ENCODE measurements at places on chromosomes 12 and 14.
A peak's percentile ranks its signal among the peaks of the same experiment; 100 is the strongest.

DNA sequence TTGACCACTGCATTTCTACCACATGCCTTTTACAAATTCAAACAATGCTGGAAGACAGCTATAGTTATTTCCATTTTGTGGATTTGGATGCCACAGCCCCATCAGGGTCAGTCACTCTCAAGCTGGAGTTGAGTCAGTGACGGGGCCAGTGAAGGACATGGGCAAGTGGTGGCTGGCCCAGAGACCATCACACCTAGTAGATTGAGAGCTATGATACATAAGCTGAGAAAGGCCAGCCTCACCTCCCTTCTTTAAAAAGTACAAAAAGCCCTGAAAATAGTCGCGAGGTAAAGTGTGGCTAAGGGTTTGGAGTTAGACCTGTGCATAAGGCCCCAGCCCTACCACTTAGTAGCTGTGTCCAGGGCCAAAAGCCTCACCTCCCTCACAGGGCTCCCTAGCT is 4.1 kb downstream of the KCTD10 start:
- no peak for DNase-seq

DNA sequence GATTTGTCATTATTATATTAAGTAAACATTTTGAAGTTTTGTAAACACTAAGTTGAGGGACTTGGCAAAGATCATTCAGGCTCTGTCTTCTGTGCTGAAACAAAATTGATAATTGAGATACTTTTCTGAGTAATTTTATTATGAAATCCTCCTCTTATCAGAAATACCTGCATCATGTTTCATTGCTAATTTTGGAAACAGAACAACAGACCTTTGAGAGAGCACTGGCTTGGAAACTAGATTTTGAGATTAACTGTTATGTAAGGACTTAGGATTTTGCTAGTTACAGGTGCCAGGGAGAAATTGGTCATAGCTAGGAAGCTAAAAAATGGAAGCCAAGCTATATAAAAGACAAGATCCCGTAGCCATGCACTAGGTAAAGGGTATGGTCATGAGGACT is 201.7 kb upstream of the DCN start:
- DNase-seq: no peak

GRCh38 chr12:54173906-54174471 is 14.8 kb downstream of the SMUG1 start:
- peak; percentile 12 for DNase-seq

DNA sequence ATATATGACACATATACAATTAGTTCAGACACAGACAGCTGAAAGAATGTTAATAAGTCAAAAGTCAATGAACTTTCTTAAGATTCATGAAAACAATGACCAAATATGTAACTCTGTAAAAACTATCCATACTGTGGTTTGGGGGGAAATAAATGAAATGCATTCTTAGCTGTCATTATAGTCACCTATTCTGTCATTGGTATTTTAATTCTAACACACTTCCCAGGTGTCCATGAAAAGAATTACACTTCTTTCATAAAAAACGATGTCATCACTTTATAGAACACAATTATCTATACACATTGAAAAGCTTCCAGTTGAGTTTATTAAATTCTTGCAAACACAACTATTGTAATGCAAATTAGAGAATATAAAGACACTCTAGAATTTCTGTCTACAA is 35.8 kb downstream of the PPFIA2 start:
- DNase-seq: no peak

GRCh38 chr12:5269846-5270245 is 162.1 kb upstream of the NTF3 start:
- no peak for DNase-seq

- DNase-seq: no peak
Observed at GRCh38 chr12:109173443-109174240, 57.3 kb downstream of the ACACB start.

DNA sequence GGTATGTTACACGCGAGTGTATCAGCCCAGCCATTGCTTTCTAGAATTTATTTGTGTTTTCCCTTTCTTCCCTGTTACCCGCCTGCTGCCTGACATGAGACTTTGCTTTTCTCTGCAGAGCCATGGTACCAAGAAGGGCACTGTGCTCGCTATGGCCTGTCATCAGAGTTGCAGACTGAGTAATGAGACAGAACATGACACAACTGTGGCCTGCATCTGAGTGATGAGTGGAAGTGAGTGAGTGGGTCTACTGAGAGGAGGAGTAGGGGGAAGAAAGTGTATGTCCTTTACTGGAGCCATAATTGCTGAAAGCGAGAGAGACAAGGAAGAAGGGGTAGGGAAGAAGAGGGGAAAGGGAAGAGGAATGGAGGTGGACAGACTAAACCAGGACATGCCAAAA is 2.9 kb downstream of the RILPL1 start:
- DNase-seq: peak; percentile 9

DNA sequence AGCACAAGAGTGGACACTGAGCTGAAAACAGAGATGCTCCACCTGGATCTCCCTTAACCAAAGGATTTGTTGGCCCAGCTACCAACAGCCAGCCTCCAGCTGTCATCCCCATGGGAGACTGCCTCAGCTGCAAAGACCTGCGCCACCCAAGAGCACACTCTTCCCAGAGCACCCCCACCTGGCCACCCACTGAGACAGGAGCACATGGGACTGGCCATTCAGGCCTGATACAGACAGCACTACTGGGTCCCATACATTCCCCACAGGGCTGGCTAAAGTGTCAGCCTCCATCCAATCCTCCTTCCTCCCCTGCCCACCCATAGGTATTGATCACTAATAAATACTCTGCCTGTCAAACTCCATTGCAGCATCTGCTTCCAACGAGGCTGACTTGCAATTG is 241.5 kb downstream of the BCL11B start:
- no peak for DNase-seq
